ENCODE measurements at places on chromosomes 7 and 10. TPM values are rescaled to one million over a fixed set of nuclear protein-coding genes. Genes with fewer than 3 reads are reported as not detected.

ZNF12 gene
- 18.5 TPM for total RNA-seq

HTR5A gene
- total RNA-seq = not detected

- DNase-seq = no peak
Measured at GRCh38 chr7:14258861-14259260, 269.4 kb upstream of the ETV1 start.

- DNase-seq = peak; percentile 11
Measured at GRCh38 chr10:35089611-35090161, 455 bp downstream of the CUL2 start.

- no peak for DNase-seq
Measured at GRCh38 chr10:48366261-48366660, 59.8 kb downstream of the MAPK8 start.

GRCh38 chr10:62379394-62379793 is 5.2 kb downstream of the ZNF365 start:
- DNase-seq = no peak

PON1 gene
- total RNA-seq = not detected

DNA sequence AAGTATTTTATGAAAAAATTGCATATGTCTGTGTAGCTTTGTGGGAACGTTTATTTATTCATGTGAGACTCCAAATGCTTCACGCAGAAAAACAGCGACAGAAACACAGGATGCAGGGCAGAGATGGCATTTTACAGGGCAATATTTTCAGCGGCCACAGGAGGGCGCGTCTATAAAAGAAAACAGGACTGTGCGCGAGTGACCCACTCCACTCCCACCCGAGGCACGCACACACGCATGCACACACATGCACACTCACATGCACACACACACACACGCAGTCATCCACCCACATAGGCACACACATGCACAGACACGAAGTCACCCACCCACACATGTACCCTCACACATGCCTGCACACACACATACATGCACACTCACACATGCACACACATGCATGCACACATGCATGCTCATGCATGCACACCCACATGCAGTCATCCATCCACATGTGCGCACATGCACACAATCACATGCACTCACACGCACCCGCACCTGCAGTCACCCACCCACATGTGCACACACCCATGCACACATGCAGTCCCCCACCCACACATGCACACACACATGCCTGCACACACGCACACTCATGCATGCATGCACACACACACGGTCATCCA is 96.3 kb downstream of the DNAJB6 start:
- peak; percentile 62 for DNase-seq

SPAG6 gene
- total RNA-seq = 0.37 TPM

- no peak for DNase-seq
Measured at GRCh38 chr10:124214610-124215375, 121.4 kb upstream of the CHST15 start.

DNA sequence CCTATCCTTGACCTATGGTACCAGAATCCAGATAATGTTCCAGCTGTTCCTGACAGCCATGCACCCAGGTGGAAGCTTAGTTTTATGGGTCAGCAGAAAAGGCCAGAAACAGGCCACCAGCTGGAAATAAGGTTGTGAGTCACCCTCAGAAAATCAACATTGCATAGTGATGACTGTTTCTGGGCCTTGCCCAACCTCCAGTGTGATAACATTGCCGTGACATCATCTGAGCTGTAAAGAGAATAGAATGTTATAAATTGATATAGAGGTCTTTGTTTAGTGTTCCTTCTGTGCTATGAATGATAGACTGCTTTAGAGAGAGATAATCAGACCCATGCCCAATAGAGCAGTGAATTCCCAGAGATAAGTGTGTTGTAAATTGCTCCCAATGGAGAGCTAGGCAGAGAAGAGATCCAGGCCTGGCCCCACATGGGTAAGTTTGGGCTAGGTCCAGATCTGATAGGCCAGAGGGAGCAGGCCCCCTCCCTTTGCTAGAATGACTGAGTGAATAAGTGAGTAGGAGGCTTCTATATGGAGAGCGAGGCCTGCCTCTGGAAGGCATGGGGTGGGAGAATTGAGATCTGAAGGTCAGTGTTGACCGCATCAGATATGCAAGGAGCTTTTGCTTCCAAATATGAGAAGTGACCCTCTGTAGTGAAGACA is 14.2 kb upstream of the HPS1 start:
- DNase-seq = no peak

DNA sequence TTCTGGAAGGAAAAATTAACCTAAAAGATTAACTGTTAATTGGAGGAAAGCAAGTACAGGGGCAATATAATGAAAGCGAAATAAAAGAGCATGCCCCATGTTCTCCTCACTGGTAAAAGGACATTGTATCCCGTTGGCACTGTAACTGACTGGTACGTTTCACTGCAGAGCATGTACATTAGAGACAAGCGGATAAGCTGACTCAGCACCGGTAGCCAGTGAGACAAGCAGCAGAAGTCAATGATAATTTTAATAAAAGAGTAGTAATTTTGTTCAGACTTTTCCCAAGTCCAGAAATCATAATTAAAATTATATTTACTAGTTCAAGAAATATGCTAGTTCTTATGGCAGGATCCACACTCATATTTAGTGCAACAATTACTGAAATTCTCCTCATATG is 161.5 kb upstream of the VWC2 start:
- no peak for DNase-seq

SYT15B gene
- total RNA-seq = not detected

IRF5 gene
- 23.1 TPM for total RNA-seq

GRCh38 chr10:73246322-73246645 is 771 bp downstream of the DNAJC9 start:
- no peak for DNase-seq

DNA sequence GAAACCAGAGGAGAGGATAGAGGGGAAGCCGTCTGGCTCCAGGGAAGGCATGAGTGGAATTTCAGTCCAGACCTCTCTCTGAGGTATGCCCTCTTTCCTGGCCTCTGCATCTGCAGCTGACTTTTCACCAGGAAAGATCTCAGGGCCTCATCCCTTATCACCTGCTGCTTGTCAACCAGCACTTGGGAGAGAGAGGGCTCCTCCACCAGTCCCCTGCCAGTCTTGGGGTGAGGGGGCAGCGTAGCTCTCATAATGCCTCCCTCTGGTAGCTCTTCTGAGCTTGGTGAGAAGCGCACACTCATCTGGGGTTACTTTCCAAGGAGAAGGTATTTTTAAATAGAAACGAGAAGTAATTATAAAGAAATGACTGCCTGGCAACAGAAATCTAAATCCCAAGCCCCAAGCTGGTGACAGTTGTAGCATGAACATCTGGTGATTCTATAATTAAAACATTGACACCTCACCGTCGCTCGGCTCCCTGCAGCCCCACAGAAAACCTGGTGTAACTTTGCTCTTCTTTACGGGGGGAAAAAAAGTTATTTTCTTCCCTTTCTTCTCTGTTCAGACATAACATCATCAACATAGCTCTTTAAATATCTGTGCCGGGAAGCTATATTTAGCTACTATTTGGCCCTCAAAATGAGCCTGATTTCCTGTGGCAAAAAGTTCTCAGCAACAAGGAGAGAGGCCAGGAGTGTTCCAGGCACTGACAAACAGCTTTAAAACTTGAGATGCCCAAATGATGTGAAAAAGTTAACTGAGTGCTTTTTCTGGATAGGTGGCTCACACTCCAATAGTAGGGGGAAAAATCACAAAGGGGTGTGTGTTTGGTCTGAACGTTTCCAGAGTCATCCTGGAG is 26.9 kb downstream of the HIP1 start:
- no peak for DNase-seq

GRCh38 chr10:48519481-48520183 is 85.2 kb downstream of the ARHGAP22 start:
- DNase-seq = no peak

NKX1-2 gene
- total RNA-seq = not detected

GRCh38 chr10:80518807-80519360 is 18.8 kb upstream of the SH2D4B start:
- no peak for DNase-seq

DNA sequence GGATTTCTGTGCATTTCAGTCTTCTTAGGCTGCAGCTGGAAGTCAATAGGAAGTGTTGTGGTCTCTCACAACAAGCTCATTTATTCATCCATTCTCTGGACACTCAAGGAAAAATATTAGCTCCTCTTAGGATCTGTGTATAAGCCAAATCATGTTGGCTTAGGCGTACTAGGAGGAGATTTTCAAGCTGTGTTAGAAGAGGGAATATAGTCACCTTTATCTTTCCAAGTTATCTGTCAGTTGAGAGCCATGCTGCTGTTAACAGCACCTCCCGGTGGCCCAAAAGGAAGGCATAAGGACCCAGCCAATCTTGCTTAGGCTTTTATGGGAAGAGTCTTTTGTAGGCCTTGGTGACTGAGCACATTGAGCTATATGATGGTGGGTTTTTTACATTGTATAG is 220.0 kb downstream of the LRMDA start:
- no peak for DNase-seq

DNA sequence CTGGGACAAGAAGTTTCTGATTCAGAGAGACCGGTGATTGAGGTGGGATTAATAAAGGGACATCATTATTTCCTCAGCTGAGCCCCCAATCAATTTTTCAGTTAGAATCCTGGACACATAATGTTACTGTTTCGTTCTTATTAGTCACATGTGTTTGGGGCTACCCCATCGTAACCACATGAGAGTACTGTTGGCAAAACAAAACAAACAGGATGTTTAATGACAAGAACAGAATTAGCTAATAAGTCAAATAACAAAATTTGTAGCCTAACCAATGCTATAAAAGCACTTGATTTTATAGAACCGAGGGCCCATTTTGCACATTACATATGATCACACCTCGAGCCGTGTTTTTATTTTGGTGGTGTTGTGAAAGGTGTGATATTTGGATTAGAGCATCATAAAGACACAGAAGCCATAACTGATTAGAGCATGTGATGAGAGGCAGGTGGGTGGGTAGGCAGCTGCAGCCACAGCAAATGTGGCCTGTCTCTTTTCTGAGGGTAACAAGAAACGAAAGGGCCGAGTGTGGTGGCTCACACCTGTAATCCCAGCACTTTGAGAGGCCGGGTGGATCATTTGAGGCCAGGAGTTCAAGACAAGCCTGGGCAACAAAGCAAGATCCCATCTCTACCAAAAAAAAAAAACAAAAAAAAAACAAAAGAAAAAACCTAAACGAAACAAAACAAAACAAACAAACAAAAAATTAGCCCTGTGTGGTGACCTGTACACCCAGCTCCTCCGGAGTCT is 1.8 kb upstream of the VWC2 start:
- DNase-seq = no peak

DNA sequence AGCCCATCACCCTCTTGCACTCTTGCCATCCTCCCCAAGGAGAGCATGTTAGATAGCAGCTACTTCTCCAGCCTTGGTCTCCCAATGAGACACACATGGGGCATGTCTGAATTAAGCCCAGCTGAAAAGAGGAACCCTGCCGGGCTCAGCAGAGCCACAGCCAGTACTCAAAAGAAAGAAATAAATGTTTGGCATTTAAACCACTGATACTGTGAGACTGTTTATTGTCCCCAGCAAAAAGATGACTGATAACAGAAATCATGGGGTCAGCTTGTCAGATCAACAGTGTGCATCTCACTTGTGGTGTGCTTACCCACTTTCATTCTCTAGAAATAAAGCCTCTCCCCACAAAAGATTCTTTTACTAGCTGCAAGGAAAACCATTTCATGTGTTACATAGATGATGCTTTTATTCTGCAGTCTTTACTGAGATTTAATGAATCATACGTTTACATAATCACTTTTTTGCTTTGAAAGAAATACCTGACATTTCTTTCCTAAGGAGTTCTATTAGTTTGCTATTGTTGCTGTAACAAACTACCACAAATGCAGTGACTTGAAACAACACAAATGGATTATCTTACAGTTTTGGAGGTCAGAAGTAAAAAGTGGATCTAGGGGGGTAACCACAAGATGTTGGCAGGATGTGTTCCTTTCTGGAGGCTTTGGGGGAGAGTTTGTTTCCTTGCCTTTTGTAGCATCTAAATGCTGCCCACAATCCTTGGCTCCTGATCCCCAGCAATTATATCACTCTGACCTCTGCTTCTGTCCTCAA is 20.9 kb downstream of the ANKRD7 start:
- DNase-seq = no peak

- DNase-seq = no peak
Measured at GRCh38 chr7:2281541-2281940, 32.7 kb downstream of the SNX8 start.

DNA sequence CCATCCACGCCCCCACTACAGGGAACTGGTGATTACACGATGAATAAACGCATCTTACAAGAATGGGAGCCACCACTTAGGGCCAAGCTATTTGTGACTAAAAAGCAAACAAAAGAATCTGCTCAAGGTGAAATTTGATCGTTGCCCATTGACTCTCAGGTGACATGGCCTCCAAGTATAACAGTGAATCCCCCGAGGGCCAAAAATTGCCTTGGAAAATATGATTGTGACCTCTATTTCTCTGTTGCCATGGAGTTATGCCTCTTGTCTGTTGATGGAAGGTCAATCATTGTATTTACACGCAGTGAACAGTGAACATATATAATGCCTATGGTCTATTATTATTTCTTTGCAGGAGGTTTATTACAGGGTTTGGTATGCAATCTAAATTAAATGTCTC is 282.3 kb downstream of the KLF6 start:
- DNase-seq = no peak

- no peak for DNase-seq
Measured at GRCh38 chr10:43386981-43387677, 15.7 kb downstream of the FXYD4 start.

DNA sequence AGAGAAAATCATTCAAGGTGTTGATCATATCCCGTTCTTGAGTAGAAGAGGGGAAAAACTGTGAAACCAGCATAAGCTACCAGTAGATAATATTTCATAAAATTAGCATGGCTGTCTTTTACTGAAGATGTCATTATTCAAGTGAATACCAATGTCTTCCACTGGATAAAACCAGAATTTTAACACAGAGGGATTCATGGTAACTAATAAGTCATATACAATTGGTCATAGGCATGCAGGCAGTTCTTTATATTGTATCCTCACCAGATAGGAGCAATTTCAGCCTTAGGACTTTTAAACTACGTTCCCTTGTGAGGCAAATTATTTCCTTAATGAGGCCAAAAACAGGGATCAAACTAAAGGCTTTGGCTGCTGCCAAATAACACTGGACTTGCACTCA is 202.3 kb upstream of the PITRM1 start:
- DNase-seq = no peak

- peak; percentile 90 for DNase-seq
Measured at GRCh38 chr7:23474094-23474828, 4.0 kb upstream of the IGF2BP3 start.

DNA sequence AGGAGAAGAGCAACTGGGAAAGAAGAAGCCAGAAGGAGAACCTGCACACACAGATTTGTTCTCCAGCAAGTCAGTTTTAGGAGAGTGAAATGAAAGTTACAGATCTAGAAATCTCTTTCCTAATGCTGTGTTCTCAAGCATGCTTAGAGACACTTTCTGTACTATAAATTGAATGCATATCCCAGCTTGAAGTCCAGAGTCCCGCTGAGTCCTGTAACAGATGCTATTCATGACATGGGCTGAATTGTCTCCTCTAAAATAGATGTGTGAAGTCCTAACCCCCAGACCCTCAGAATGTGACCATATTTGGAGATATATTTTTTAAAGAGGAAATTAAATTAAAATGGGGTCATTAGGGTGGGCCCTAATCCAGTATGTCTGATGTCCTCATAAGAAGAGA is 46.9 kb upstream of the GJD4 start:
- DNase-seq = no peak

Data from activated T-cell treated with anti-CD3 and anti-CD28 coated beads, Interleukin-2, amount 50 U/mL, for 72 hours (primary cell).